Activated CD4-positive, alpha-beta memory T cell treated with anti-CD3 and anti-CD28 coated beads for 36 hours (primary cell): ENCODE measurements at places on chromosomes 3 and 15.
A peak's percentile ranks its signal among the peaks of the same experiment; 100 is the strongest.

- DNase-seq = no peak
These were observed 150.5 kb downstream of the NTRK3 start for GRCh38 chr15:88106074-88106473.

DNA sequence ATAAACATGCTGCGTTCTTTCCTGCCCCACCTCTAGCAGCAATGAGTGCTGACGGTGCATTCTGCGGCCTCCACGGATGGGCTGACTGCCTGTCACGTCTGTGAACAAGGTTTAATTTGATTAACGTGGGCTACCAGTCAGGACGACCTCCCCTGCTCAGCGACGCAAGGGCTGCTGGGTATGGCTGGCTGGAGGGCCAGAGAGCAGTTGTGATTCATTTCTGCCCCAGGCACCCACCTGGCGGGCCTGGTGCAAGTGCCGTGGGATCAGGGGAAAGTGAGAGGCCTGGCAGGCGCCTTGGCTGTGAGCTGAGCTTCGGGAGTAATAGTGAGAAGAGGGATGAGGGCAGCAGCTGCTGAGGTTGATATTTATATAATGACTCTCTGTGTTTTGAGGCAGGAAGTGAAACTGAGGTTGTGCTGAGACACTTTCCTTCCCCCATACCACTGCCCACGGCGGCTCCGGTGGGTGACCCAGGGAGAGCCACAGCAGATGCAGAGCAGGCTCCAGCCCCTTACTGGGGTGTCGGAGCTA is 190.4 kb upstream of the BCL6 start:
- peak; percentile 78 for DNase-seq

- no peak for DNase-seq
These were observed 6.4 kb downstream of the C3orf52 start for GRCh38 chr3:112092496-112093179.

DNA sequence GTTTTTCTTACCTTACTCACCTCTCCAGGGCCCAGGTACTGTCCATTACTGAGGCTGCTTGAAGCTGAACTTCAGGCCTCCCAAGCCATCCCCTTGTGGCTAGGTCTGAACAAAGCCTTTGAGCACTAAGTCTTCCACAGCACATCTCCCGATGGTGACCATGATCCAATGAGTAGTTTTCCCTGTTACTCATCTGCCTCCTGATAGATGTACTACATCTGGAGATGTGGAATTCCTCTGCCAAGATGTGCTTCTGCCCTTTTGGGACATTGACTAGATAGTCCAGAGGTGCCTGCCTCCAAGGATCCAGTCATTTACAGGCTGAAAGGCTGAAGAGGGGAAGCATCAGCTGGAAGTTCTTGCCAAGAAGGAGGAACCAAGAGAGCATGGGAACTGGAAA is 28.9 kb upstream of the SLC35G2 start:
- no peak for DNase-seq

GRCh38 chr3:168877899-168878298 is 782.2 kb upstream of the GOLIM4 start:
- no peak for DNase-seq

DNA sequence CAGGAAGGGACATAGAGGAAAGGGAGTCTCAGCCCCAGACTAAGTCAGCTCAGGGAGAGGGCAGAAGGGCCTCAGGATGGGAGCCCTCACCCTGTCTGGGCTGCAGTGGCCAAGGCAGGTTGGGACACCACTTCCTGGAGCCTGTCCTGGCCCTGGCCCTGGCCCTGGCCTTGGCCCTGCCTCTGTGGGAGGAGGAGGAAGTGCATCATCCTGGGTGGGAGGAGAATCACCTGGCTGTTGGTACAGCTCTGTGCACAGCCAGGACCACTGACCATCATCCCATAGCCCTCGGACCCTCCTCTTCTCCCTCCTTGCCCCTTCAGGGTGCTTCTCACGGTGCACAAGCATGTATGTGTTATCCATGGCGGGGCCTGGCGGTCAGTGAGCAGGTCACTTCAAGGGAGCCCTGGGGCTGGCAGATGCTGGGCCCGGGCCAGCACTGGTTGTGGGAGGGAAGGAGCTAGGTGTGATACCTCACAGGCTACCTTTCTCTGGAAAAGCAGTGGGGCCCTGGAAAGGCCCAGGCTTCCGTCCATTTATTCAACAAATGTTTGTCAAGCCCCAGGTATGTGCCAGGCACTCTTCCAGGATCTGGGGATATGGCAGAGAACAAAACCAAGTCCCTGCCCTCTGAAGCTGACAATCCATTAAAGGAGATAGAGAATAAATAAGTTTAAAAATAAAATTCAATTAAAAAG is 8.2 kb upstream of the APEH start:
- no peak for DNase-seq

GRCh38 chr3:113514265-113514769 is 639 bp downstream of the SPICE1 start:
- DNase-seq = no peak

- DNase-seq = peak; percentile 30
These were observed 25.4 kb upstream of the SLC25A26 start for GRCh38 chr3:66195347-66195783.

DNA sequence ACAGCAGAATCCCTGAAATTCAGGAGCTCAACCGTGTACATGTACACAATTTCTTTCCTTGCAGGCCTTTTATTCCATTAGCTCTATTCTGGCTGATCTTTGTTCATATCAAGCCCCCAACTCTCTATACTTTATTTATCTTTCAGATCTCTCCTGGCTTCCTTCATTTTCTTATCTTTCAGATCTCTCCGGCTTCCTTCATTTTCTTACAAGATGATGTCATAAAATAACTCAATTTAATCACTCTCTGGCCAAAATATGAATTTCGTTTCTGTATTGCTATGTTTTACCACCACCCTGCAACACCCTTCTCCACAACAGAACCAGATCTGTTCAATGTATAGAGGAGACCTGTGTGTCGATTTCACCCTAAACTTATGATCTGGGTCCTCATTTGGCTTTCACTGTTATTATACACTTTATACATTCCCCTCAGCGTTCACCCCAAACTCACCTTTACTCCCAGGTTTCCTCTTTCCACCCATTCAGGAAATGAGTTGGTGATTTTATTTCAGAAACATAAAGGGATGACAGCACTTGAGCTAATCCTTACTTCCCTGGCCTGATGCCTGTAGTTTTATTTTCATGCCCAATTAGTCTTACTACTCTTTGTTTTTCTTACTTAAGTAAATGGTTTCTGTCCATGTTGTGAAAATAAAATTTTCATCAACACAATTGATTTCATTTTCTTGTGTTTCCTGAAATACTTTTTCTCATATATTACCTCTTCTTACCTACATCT is 195.5 kb downstream of the BCHE start:
- no peak for DNase-seq

DNA sequence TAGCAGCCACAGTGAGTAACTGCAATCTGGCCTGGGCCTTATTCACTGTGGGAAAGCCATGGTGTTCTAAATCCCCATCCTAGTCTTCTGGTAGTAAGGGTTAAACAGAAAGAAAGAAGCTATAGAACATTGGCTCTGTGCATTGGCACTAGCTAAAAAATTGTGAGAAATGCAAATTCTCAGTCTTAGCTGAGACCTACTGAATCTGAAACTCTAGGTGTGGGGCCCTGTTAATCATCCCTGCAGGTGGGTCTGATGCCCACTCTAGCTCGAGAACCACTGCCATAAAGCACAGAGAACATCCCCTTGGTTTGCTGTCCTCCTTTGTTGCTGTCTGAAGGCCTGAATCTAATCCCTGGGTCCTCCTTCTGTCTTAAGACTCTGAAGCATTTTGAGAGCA is 59.3 kb downstream of the MEIS2 start:
- no peak for DNase-seq

GRCh38 chr3:51280176-51280575 is 104.9 kb upstream of the MANF start:
- no peak for DNase-seq

GRCh38 chr3:150494411-150494977 is 51.8 kb downstream of the SERP1 start:
- DNase-seq = no peak

DNA sequence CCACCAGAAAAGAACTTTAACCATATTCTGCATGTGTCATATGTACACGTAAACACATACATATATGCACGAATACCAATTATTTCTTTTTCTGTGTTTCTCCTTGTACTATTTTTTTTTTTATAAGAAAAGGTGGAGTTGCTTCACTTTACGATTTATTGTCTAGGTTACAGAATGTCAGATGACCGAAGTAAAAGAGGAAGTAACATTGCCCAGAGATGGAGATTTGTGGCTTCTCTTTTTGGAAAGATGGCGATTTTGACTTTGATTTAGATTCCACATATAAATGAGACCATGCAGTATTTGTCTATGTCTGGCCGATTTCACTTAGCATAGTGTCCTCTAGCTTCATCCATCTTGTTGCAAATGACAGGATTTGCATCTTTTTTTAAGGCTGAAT is 293.1 kb downstream of the SV2B start:
- no peak for DNase-seq

GRCh38 chr3:108820586-108820985 is 2.0 kb upstream of the TRAT1 start:
- no peak for DNase-seq

DNA sequence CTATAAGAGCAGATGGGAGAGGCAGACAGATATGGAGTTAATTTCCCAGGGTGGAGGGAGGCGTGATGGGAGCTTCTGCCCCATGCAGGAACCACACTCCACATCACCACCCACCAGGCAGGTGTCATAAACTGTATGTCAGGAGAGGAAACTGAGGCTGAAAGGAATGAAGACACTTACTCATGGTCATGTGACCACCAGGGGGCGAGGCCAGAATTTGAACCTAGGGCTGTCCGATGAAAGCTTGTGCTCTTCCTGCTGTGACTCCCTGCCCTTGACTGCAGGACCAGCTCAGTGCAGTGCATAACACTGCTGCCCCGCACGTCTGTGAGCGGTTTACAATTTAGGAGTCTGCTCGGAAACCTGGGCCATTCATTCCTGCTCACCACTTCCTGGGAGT is 28.8 kb downstream of the NUP210 start:
- DNase-seq = peak; percentile 23

- DNase-seq = no peak
These were observed 34.2 kb downstream of the APBA2 start for GRCh38 chr15:28919679-28920655.

GRCh38 chr15:52018244-52018643 is 775 bp upstream of the MAPK6 start:
- no peak for DNase-seq

DNA sequence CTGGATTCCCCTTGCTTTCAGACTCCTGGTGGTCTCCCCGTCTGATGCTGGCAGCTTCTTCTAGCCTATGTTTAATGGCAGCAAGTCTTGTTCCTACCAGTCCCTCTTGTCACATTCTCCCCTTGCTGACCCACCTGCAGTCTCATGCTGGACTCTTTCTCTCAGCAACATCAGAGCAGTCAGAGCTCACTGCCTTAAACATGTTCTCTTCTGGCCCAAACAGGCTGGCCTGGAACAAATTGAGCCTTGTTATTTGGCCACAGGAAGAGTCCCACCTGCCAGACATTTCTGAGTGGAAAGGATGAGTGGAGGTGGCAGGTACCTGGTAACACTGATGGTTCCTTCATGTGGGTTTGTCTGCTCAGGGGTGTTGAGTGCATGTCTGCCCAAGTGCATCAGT is 59.2 kb upstream of the APEH start:
- no peak for DNase-seq

- DNase-seq = peak; percentile 29
These were observed 176.5 kb downstream of the MBNL1 start for GRCh38 chr3:152445212-152445611.

DNA sequence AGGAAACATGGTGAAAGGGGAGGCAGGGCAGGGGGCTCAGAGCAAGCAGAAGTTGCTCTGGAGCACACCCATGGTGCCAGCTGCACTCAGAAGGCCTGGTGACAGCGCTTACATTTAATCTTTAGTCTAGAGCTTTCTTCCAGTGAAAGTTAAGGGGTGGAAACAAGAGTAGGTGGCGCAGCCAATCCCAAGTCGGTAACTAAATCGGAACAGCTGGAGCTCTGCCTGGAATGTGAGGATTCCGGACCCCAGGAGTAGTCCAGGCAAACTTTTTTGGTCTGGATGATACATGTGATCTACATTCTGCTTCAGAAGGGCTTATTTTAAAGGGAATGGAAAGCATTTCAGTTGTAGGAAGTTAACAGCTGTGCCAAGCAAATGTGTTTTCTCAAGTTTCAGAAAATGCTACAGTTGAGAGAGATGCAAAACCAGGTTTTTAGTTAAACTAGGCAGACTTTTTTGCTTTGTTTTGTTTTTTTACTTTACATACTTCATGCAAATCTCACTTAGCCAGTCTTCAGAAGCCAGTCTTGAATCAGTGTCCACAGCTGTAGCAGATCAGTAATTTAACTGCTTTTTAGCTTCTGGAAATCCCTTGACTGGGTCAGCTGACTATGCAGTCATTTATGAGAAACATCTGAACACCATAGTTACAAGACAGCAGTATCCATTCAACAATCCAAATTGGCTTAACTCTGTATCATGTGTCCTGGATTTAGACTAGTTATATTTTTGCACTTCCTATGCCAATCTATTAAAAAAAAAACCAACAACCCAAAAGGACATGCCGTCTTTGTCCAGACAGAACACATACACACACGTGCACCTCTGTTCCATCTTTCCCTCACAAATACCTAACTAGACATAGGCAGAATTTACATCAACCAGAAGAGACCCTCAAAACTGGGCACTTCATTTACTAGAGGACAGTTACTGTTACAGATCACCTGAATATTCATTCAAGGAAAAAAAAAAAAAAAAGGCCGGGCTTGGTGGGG is 33.2 kb downstream of the ZNF106 start:
- DNase-seq = no peak

GRCh38 chr3:124797426-124797945 is 67.2 kb downstream of the UMPS start:
- DNase-seq = no peak

GRCh38 chr3:85594676-85595075 is 635.9 kb downstream of the CADM2 start:
- DNase-seq = no peak

- no peak for DNase-seq
These were observed 188.0 kb upstream of the IL12A start for GRCh38 chr3:159800434-159801155.

DNA sequence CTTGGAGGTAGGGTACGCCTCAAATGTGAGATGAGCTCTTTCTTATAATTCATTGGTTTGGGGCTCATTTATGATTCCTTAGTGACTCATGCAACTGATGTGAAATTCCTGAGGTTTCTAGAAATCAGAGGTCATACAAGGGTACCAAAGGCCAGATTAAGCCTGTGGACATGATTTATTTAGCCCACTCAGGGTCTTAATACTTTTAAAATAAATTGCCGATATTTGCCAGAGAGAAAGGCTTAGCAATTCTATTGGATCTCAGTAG is 289.0 kb downstream of the NEK10 start:
- DNase-seq = no peak

DNA sequence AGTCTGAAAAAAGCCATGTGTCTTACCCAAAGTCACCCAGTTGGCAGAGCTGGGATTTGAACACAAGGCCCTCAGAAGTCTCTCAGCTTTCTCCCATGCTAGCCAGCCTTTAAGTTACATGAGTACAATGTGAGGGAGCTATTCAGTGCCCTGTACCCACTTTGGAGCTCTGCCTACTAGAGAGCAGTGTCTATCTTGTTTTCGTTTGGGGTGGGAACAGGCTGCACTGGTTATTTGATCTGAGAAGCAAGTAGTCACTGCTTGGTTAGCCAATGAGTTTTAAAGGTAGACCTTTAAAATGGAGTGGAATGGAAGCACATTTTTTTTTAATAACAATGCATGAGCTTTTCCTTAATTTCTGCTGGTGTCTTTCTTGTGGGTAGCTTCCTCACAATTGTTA is 231.1 kb upstream of the BHLHE40 start:
- DNase-seq = no peak

GRCh38 chr15:40334941-40335795 is 5.6 kb downstream of the CCDC9B start:
- DNase-seq = no peak

GRCh38 chr3:130473416-130473815 is 43.6 kb upstream of the COL6A6 start:
- no peak for DNase-seq

- no peak for DNase-seq
These were observed 2.1 kb upstream of the USP3 start for GRCh38 chr15:63502137-63502766.
